Naive thymus-derived CD8-positive, alpha-beta T cell (primary cell): ENCODE measurements at places on chromosomes 2 and 18.

GRCh38 chr2:212249451-212249850, 289.2 kb downstream of the ERBB4 start:
- H3K4me1 ChIP-seq, result no peaks in the 10 kb centered on the region
- no peaks in the 10 kb centered on the region for H3K36me3 ChIP-seq
- H3K4me3 ChIP-seq, result no peak overlapping the region

DNA sequence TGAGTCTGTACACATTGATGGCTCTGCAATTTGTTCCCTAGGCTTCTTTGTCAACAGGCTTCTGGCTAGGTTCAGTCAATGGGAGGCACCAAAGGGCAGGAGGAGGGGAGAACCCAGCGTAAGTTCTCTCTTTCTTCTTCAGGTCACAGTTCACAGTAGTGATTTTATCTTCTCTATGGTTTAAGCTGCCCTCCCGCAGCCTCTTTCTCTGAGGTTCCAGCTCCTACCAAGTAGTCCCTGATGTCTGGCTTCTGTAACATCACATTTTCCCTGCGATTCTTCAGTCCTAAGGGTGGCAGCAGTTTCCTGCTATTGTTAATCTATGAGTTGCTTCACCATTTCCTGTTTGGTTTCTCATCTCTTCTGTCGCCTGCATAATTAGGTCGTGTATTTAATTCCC, 107.4 kb downstream of the CPO start:
- H3K27me3 ChIP-seq, result no peaks in the 10 kb centered on the region
- H3K36me3 ChIP-seq, result no peaks in the 10 kb centered on the region
- no peak overlapping the region for H3K4me3 ChIP-seq

DNA sequence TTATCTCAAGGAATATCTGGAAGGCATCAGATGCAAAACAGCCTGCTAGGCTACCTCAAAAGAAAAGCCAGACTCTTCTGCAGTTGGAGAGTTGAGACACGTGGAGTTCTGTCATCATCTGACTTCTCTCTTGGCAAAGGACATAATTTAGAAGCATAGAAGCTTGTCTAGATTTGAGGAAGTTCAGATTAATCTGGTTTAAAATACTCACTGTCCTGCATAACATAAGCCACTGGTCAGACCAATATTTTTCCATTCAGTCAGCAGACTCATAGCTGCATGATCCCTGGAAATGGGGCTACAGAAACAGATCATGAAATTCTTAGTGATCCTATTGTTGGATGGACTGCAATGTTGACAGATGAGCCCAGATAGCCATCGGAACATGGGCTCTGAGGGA, 349.0 kb downstream of the TXNL1 start:
- no peaks in the 10 kb centered on the region for H3K4me1 ChIP-seq
- H3K36me3 ChIP-seq, result no peaks in the 10 kb centered on the region
- no peak overlapping the region for H3K27ac ChIP-seq

DNA sequence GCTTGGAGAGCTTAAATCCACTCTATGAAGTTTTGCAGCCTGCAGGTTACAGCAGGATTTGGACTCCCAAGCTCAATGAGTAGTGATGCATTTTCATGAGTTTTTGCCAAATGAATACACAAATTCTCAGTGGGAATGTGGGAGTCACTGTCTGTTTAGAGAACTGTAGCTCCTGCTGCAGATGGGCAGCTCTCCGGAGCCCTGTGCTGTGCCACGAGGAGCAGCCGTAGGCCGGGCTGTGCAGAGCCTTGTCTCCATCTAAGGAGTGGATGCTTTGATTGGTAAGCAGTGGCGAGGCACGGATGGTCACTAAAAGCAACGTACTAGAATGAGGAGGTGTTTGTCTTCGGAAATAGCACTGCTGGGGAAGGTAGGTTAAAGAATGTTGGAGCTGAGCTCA, 96.0 kb upstream of the NFATC1 start:
- H3K27ac ChIP-seq, result peak overlapping the region; percentile 10
- no peak overlapping the region for H3K4me3 ChIP-seq
- DNase-seq, result no peak
- no peaks in the 10 kb centered on the region for H3K27me3 ChIP-seq

GRCh38 chr18:59730896-59731295, 33.7 kb upstream of the CCBE1 start:
- H3K36me3 ChIP-seq, result no peaks in the 10 kb centered on the region
- H3K27ac ChIP-seq, result no peak overlapping the region
- DNase-seq, result no peak
- H3K4me3 ChIP-seq, result no peak overlapping the region
- no peaks in the 10 kb centered on the region for H3K27me3 ChIP-seq

GRCh38 chr18:69978732-69979715, 31.4 kb upstream of the CD226 start:
- H3K4me3 ChIP-seq, result no peak overlapping the region
- DNase-seq, result no peak
- H3K36me3 ChIP-seq, result peaks cover 19% of the 10 kb centered on the region
- no peaks in the 10 kb centered on the region for H3K27me3 ChIP-seq

- H3K4me3 ChIP-seq, result no peak overlapping the region
- H3K27ac ChIP-seq, result no peak overlapping the region
- H3K27me3 ChIP-seq, result no peaks in the 10 kb centered on the region
- H3K36me3 ChIP-seq, result no peaks in the 10 kb centered on the region
- DNase-seq, result no peak
These were observed 167.0 kb downstream of the ZNF804A start for GRCh38 chr2:184765112-184765895.

GRCh38 chr2:219498280-219499057, at the start of gene GMPPA:
Gene GMPPA (plus strand): TSS chr2:219498891. CDS start chr2:219499976, 1,085 bp downstream.
- H3K27me3 ChIP-seq, result peaks cover 12% of the 10 kb centered on the region
- peaks cover 17% of the 10 kb centered on the region for H3K36me3 ChIP-seq
- peak within 1 kb of the TSS; percentile 96 for H3K27ac ChIP-seq
- H3K4me3 ChIP-seq, result peak within 1 kb of the TSS; percentile 92
